Lower leg skin (tissue), 4 donors: ENCODE measurements at places on chromosomes 11 and 22. TPM values are rescaled to one million over a fixed set of nuclear protein-coding genes. Genes with fewer than 3 reads are reported as not detected.

DNA sequence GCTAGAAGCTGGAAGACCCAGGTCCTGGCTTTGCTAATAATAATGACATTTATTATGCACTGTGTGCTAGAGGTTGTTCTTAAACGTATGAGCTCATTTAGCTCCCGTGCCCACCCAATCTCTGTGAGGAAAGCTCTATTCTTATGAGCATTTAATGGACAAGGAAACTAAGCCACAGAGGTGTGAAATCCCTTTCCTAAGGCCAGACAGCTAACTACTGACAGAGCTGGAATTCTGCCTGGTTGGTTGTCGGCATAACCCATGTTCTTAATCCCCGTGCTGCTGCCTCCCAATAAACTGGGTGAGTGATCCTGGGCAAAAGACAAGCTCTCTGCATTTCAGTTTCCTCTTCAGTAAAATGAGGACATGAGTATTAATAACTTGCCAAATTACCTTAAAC is 49.4 kb downstream of the SNX19 start:
- DNase-seq, result no peak

GRCh38 chr22:43152003-43152356 is 621 bp downstream of the TSPO start:
- DNase-seq, result no peak

DNA sequence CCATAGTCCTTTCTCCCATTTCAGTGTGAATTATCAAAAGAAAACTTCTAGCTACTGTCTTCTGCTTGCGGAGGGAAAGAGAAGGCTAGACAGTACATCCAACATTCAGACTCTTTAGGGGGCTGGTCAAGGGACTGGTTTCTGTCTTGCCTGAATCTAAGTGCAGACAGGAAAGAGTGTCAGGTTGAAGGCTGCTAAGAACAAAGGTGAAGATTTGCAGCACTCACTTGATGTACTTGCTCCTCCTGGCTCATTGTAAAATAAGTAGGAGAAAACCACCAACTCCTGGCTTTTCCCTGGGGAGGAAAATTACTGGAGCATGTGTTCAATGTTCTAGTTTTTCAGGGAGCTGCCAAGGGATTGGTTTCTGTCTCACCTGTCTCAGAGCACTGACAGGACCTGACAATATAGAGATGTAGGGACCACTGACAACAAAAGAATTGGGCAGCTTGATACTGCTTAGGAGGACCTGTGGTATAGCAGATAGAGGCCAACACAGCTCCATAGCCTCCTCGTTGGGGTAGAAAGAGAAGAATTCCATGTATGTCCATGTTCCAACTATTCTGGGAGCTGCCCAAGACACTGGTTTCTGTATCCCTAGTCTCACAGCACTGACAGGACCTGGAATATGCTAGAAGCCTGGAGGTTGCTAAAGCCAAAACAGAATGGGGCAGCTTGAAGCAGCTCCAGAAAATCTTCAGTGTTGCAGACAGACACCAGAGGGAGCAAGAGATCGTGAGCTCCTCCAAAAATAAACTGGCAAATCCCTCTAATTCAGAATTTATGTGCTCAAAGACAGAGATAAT is 39.7 kb upstream of the MMP12 start:
- DNase-seq, result no peak

DNA sequence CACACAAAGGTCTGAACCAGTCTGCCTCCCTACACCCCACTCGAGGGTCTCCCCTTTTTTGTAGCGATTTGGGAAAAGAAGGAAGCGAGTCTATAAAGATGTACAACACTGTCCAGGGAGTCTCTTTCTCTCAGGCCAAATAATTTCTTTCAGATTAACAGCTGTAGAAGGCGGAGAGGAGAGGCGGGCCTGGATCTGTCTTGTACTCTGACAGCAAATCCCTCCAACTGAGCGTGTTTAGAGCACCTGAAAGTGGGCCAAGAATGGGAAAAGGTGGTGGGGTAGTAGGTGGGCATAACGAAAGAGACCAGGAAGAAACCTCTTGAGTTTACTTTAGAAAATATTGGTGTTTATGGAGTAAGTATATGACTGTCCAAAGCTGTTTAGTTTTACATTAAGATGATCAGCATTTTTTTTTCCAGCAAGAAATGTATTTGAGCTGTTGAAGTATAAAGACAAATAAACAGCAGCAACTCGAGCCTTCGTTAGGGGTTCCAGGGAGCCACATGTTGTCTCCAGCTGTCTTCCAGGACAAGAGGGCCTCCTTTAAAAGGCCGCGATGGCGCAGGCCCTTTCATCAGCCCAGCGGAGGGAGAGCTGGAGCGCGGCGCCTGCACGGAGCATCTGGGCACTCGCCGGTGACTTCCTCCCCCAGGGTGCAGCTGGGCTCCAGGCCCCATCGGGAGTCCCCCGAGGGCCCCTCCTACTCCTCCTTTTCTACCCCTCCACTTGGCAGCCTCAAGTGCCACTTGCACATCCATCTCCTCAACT is 34.9 kb downstream of the SCUBE1 start:
- DNase-seq, result no peak

DNA sequence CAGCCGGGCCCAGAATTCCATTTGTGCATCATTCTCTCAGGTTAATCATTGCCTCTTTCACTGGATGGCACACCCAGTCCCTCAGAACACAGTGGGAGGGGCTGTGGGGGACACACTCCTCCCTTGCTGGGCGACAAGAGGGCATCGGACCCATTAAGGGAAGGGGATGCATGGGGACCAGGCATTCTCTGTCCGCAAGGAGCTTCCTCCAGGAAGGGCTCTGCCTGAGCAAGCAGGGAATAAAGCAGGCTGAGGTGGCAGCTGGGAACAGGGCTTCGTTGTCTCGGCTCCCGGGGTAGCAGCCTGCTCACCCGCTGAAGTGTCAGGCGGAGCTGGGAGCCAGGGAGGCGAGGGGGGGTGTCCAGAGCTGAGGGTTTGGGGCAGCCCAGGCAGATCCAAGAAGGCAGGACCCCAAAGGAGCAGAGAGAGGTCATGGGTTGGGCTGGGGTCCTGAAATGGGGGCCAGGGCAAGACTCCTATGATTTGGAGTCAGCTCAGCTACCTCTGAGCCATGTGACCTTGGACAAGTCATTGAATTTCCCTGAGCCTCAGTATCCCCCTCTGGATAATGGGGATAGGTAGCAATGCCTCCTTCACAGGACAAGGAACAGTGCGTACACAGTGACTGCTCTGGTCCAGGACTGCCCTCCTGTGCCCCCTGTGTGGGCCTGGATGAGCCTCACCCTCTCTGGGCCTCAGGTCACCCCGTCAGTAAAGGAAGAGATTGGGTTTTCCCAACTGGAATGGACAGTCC is 1.4 kb downstream of the GAL3ST1 start:
- no peak for DNase-seq

OPCML gene
- total RNA-seq, result 0.16 TPM

GRCh38 chr22:32204040-32204855 is 625 bp downstream of the RFPL2 start:
- DNase-seq, result no peak

MYOD1 gene
- not detected for total RNA-seq

DNA sequence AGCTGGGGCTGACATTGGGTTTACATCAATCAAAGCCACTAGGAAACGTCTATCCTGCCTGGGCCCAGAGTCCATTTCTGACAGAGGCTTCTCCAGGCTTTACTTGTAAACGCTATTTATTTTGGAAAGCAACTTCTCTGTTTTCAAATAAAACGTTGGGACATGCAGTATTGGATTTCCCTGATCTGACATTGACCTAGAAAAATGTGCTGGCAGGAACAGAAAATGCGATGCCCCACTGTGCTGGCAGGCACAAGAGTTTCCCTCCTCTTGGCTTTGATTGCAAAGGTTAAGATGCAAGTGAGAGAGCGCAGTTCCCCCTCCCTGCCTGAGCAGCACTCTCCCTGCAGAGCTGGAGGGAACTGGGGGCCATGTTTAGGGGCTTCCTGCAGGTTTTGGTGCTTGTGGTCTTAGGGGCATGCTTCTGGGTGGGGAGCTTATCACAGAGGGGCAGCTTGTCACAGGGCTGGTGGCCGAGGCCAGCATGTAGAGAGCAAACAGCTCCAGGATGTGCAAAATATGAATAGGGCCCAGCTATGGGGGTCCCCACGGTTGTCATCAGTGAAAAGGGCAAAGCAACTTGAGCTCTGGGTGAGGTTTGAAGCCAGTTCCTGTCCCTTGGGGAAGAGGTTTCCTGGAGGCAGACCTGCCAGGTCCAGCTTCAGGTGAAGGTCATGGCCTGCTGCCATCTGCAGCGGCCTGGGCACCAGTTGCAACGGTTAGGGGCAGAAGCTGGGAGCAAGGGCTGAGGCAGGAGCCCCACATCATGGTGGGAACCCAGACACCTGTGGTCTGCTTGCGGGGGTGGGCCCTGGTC is 42.3 kb upstream of the DKK3 start:
- DNase-seq, result peak; percentile 70

CBX7 gene
- 58.5 TPM for total RNA-seq

DNA sequence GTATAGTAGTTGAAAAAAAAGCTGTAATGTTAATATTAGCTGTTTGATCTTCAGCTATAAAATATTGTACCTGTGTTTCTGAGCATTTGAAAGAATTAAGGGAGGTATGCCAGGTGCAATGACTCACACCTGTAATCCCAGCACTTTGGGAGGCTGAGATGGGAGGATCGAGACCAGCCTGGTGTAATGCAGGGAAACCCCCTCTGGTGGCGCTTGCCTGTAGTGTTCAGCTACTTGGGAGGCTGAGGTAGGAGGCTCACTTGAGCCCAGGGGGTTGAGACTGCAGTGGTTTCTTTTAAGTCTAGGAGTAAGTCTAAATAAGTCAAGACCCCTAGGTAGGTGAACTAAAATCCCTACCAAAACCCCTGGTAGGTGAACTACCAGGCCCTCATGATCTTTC is 37.1 kb downstream of the TAF1D start:
- no peak for DNase-seq

- DNase-seq, result peak; percentile 72
Observed at GRCh38 chr11:1126935-1127663, 30.7 kb upstream of the MUC5AC start.

DNA sequence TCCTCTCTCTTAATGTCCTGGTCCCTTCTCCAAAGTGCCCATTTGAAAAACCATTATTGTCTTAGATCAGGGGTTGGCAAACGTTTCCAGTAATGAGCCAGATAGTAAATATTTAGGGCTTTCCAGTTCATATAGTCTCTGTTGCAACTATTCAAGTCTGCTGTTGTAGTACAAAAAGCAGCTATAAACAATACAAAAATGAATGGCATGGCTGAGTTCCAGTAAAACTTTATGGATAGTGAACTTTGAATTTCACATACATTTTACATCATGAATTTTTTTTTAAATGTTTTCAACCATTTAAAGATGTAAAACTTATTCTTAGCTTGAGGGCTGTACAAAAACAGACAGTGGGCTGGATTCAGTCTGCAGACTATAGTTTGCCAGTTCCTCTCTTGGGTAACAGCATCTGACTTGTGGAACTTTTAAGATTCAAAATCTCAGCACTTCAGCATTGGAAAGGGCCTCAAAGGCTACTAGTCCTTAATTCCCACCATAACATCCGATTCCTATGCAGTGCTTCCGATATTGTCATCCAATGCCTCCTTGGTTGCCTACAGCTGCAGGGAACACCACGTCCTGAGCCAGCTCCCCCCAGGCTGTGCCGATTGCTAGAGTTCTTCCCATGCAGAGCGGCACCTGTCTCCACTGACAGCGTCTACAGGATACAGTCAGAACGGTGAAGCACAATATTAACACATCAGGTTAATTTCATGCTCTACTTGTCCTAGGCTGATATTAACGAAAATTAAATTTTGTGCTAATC is 65.6 kb upstream of the E2F8 start:
- no peak for DNase-seq

DNA sequence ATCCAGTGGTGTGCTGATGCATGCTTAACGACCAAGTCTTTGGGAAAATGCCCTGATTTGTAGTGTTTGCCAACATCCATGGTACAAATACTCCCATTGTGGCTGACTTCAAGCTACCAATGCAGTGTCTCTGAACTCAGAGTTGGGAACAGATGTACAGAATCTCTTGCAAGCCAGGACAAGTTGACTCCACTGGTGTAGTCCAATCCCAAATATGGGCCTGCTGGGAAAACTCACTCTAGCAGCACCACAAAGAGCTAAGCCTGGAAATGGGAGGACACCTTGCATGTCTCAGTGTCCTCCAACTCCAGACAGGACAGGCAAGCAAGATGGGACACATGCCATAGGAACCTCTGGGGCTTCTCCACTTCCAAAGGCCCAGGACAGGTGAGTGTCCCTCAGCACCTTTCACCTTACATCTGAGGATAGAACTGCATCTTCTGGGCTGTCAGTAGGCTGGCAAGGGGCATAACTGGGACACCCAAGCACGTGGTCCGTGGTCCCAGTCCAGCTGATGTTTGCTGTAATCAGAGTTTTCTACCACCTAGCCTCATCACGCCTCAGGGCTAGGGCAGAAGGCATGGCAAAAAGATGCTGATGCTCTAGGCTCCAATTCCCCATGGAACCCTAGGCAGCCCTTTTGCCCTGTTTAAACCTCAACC is 6.5 kb downstream of the LMO1 start:
- peak; percentile 78 for DNase-seq

NEU3 gene
- 4.3 TPM for total RNA-seq

- DNase-seq, result peak; percentile 80
Observed at GRCh38 chr11:123235656-123236261, 40.7 kb upstream of the CLMP start.

CNGA4 gene
- not detected for total RNA-seq

DNA sequence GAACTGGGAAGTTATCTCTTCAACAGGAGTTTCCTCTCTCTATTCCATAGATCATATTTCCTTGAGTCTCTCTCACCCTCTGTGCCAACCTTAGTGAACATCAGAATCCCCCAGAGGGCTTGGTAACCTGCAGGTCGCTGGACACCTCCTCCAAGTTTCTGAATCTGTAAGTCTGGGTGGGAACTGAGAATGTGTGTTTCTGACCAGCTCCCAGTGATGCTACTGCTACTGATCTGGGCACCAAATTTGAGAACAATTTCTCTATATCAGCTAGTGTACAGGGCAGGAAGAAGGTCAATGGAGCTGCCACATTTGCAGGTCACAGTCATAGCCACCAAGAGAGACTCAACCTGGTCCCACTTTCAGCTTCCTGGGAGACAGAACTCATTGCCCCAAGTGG is 62.9 kb downstream of the RCN1 start:
- no peak for DNase-seq

PTGDR2 gene
- total RNA-seq, result 0.64 TPM

DNA sequence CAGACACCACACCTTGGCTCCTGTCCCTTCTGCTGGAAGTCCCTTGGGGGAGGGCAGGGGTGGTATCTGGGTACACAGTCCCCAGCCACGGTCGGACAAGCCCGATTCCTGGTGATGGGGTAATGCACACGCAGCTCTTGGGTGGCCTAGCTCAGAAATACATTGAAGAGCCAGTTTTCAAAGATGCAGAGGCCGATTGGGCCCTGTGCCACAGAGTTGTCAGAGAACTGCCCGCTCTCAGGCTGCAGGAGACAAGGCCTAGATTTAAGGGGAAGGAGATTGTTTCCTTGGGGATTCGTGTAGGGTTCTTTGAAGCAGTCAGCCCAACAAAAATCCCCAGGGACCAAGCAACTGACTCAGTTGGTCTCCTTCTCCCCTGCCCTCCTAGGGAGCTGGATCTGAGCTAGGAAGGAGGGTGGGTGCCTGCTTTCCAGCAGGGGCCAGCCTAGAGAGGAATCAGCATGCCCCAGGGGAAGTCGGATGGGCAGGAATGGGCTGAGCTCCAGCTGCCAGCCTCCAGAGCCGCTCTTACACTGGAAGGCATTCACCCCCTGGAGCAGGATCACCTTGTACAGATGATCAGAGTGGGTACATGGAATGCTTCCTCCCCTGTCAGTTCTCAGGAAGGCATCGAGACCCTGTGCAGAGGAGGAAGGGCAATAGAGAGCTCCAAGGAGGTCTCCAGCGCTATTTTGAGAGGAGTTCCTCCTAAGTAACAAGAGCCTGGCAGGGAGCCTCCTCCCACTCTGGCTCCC is 3.3 kb upstream of the SCN4B start:
- DNase-seq, result no peak

GRCh38 chr11:126366064-126366822 is 10.8 kb downstream of the ST3GAL4 start:
- DNase-seq, result no peak
